DMS79 treated with DMSO at 0.1 percent for 48 hours (cell line): ENCODE measurements at places on chromosomes 7 and 10.

DNA sequence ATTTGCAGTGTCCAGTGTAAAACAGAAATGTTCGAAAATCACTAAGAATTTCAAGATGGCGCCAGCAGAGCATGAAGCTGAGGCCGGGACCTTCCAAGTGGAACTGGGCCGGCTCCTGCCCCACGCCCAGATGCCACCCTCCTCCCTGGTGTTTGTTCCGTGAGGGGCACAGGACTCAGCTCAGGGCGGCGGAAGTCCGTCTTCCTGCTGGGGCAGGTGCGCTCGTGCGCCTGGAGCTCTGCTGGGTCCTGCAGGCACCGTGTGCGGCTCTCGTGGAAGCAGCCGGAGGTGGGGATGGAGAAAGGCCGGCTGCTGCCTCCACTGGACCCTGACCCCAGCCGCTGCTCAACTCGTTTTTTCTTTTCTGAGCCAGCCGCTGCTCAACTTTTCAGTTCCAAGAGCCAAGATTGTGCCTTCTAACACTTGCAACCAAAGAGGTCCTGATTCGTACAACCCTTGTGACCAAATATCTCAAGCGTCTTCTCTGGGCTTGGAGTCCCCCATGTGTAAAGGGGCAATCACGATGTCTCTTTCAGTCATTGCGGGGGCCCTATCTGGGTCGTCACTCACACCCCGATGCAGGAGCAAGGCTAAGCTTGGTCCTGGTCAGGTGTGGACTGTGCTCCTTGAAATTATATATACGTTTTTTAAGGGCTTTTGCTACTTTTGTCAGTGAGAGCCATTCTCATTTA lies 334.4 kb downstream of the ADARB2 start:
- DNase-seq = no peak

GRCh38 chr10:106076496-106076895 lies 1088.0 kb downstream of the SORCS1 start:
- DNase-seq = no peak

DNA sequence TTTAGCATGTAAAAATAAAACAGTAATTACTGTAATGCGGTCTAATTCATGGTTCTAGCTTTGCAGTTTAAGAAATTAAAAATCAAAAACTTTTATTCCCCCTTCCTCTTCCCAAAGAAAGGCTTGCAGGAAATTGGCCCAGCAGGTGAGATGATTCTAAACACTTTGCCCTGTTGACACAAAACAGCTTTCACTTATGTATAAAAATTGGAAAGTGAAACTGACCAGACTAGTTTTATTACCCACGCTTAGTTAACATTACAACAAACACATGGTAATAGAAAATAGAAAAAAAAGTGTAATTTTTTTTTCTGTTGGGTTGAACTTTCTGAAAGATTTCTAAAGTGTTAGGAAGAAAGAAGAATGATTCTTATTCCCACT lies 1.2 kb upstream of the CCDC6 start:
- no peak for DNase-seq

GRCh38 chr10:72887043-72887442 lies 6.5 kb upstream of the OIT3 start:
- no peak for DNase-seq

GRCh38 chr10:129950676-129951075 lies 13.4 kb downstream of the EBF3 start:
- DNase-seq = no peak

DNA sequence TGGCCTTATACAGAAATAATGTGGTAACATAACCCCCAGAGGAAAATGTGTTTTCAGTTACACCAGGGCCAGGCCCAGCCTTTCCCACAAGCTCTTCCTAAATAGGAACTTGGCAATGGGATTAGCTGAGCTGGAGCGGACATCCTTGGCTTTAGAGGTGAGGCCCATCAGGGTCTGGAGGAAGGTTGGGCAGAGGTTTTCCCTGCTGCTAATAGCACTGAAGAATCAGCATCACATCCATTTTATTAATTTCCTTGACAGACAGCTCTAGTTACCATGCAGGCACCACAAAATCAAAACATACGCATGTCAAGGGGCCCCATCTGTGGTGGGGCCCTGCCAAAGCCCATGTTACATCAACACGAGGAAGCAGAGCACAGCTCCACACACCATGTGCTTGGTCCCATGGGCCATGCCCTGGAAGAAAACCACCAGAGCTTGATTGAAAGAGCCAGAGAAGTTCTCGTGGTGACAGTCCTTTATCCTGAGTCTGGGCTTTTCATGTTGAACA lies 566.6 kb downstream of the KCNMA1 start:
- DNase-seq = no peak

GRCh38 chr7:135246191-135246825 lies 12.7 kb downstream of the STRA8 start:
- DNase-seq = no peak

DNA sequence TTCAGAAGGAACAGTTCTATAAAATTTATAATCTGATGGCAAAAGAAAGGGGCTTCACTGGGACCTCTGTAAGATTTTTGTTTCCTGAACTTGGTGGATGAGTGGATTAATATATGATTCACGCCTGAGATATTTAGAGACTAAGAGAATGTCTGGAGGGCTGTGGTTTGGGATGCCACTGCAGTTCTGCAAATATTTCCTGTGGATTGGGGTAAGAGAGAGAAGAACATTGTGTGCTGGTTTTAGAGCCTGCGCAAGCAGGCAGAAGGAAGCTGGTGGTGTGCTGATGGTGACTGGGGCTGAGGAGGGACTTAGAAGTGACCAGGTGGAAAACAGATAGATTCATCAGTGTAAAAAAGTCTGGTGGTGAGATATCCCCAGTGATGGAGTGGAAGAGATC lies 87.0 kb downstream of the SUGCT start:
- no peak for DNase-seq

GRCh38 chr10:61836888-61837754 lies 64.4 kb upstream of the ARID5B start:
- DNase-seq = no peak

GRCh38 chr10:73649876-73650536 lies 5.8 kb downstream of the SYNPO2L start:
- DNase-seq = no peak

- DNase-seq = no peak
Measured at GRCh38 chr7:156115582-156115981, 303.3 kb upstream of the SHH start.

- no peak for DNase-seq
Measured at GRCh38 chr10:59885430-59886134, 20.8 kb downstream of the CCDC6 start.

GRCh38 chr7:132654150-132654549 lies 77.9 kb upstream of the PLXNA4 start:
- no peak for DNase-seq

DNA sequence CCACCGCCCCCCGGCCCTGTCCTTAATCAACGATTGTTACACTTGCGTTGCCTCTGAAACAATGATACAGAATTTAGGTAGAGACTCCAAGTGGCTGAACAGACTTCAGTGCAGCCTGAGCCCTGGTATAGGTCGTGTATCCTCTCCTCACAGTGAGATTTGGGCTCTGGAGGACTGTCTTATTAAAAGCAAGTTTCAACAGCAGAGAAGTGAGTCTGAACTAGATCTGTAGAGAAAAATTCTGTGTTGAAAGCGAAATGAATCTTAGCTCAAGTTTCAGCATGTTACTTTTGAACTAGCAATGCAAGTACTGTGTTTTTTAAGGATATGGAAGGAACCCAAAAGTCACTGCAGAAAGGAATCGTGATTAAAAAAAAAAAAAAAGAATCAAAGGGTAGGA lies 103.1 kb downstream of the HOXA1 start:
- no peak for DNase-seq

DNA sequence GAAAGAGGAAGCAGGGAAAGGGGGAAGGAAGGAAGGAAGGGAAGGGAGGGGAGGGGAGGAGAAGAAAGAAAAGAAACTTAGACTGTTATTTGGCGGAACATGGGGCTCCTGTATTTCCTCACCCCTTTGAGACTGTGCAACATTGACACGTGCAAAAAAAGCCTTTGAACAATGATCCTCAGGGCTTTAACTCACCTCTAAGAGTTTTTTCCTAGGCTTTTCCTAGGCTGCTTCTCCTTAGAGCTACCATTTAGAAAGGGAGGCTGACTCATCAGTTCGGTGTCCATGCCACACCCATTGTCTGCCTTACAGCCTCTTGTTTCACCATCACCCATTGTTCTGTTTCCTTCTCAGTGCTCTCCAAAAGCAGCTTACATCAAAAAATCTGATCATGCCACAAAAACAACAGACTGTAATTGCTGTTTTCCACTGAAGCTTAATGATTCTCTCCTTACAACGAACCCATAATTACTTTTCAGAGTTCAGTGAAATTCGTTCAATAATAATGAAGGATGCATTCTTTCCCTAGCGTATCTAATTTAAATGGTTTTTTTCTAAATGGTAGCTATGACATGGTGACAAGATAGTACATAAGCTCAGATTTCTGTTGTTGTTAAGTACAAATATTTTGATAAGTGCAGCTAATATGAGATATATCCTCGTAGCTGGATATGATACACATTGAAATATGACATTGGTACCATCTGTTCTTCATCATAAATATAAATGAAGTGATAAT lies 90.8 kb downstream of the PRLHR start:
- DNase-seq = no peak

- DNase-seq = no peak
Measured at GRCh38 chr10:112958275-112958995, 8.4 kb downstream of the TCF7L2 start.

DNA sequence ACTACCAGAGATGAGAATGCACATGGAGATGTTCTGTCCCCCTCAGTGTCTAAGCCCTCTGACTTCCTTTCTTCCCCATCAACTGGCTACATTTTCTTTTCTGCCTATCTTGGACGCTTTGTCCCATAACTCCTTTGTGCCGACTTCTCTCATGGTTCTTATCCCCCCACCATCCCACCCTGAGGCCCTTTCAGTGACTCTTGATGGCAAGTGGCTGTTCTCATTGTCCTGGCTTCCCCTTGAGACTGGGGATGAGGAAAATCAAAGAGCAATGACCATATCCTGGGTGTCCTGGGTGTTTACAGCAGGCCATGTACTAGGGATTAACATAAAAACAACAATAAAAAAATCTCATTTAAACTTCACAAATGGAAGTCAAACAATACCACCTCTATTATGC lies 18.8 kb upstream of the GGCT start:
- DNase-seq = no peak

GRCh38 chr7:43782768-43783555 lies 24.5 kb downstream of the BLVRA start:
- no peak for DNase-seq

GRCh38 chr7:136938476-136938875 lies 70.0 kb downstream of the CHRM2 start:
- no peak for DNase-seq

- DNase-seq = no peak
Measured at GRCh38 chr10:86642021-86642420, 12.3 kb upstream of the OPN4 start.
